ENCODE measurements at places on chromosomes 12 and 14. TPM values are rescaled to one million over a fixed set of nuclear protein-coding genes. Genes with fewer than 3 reads are reported as not detected.

- no peak for DNase-seq
Observed at GRCh38 chr14:71339650-71340415, 432.6 kb downstream of the PCNX1 start.

RHNO1 gene
- total RNA-seq, result 9.6 TPM

DNA sequence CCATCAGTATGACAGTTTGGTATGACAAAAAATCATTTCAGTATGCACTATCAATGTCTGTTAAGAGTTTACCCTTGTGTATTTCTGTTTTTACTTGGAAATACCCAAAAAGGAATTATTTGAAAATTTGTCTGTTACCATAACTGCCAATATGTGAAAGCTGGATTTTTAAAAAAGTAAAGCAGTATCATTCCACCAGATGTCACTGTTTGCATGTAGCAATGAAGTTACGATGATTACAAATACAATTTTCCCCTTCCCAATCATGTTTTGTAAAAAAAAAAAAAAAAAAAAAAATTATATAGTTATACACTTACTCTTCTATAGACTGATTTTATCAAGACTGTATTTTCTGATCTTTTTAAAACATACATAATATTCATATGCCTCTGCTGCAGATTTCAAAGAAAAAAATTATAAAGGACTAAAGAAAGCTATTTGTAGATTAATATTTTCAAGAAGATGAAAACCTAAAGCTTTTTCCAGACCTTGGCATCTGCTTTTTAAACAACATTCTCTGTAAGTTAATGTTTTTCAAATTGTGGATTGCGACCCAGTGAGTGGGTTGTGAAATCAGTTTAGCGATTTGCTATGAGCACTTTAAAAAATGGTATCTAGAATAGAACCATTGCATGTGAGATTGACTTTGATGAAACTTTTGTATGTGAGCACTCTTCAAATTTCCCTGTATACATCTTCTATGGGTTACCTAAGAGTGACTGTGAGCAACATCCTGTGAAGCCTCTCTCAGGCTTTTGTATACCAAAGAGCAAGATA, 114.2 kb downstream of the TTC6 start:
- DNase-seq, result no peak

GRCh38 chr14:70422538-70422937, 5.6 kb upstream of the SYNJ2BP start:
- DNase-seq, result no peak

- DNase-seq, result no peak
Observed at GRCh38 chr12:97075934-97076630, 169.0 kb downstream of the NEDD1 start.

- DNase-seq, result no peak
Observed at GRCh38 chr12:28742791-28743190, 406.3 kb upstream of the FAR2 start.

DNA sequence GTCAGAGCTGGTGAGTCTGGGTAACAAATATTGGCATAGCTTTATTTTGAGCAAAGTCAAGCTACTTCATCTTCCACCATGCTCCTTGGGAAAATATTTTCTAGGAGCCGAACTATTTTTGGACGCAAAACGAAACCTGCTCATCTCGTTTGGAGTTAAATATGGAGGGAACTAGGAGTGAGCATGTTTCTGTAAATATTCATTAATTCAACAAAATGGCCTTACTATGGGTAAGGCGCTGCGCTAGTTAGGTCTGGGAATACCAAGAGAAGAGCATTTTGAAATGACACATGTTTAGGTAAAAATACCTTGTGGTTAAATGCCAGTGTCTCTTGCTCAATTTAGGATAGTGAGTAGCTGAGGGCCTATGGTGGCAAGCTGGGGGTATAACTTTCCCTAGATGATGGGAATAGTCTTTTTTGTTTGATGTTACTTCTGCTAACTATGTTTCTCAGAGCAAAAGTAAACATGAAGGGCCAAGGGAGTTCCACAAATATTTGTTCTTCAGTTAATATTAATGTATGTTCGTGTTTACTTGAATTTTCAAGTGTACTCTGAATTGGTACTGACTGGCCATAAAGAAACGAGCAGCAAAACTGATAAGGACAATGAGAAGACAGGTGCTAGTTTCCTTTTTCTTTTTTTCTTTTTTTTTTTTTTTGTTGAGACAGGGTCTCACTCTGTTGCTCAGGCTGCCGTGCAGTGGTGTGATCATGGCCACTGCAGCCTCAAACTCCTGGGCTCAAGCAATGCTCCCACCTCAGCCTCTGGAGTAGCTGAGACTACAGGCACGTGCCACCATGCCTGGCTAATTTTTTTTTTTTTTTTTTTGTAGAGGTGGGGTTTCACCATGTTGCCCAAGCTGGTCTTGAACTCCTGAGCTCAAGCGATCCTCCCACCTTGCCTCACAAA, 77.7 kb downstream of the MAP1LC3B2 start:
- no peak for DNase-seq

SYNDIG1L gene
- total RNA-seq, result not detected

GRCh38 chr14:69612783-69613130, 1.4 kb downstream of the SUSD6 start:
- DNase-seq, result no peak

DNA sequence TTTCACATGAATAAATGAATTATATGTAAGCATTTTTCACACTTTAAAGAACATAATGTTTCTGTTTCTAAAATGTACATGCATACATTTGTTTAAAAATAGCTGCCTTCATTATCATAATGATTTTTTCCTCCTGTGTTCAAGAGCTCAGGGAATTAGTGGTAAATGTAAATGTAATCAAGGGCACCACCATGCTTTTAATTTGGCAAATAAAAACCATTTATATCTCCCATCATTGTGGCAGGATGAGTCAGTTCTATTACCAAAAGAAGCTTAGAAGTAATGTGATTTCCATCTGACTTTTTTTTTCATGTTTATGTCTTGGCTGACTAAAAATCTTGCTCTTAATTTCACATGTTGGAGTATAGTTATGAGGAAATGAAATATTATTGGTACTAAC, 176.1 kb downstream of the GXYLT1 start:
- no peak for DNase-seq

CARMIL3 gene
- total RNA-seq, result 0.16 TPM

RACGAP1 gene
- 14.1 TPM for total RNA-seq

DNA sequence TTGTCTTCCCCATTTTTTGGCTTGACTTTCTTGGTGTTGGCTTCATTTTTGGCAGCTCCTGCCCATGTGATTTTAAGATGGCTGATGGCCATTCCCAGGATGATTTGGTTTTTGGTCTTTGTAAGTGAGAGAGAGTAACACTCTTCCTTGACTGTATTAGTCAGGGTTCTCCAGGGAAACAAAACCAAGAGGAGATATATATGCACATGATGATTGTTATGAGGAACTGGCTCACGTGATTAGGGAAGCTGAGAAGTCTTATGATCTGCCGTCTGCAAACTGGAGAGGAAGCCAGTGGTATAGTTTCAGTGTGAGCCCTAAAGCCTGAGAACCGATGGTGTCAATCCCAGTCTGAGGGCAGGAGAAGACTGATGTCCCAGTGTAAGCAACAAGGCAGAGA, 146.6 kb downstream of the NRXN3 start:
- no peak for DNase-seq
